Right cardiac atrium (tissue), 5 donors: ENCODE measurements at places on chromosomes 13 and 19.

GRCh38 chr19:55654868-55655647 is at the start of gene U2AF2:
Gene U2AF2, plus strand, starts transcription at chr19:55655035. Its CDS starts 70 bp downstream, at chr19:55655105.
- DNase-seq = peak; percentile 99

GRCh38 chr19:3459089-3459881 is 21.0 kb downstream of the SMIM24 start:
- DNase-seq = peak; percentile 95

- no peak for DNase-seq
Measured at GRCh38 chr13:86838411-86839120, 832.6 kb upstream of the SLITRK5 start.

GRCh38 chr13:27619728-27620376 is 477 bp downstream of the LNX2 start:
- peak; percentile 33 for DNase-seq

DNA sequence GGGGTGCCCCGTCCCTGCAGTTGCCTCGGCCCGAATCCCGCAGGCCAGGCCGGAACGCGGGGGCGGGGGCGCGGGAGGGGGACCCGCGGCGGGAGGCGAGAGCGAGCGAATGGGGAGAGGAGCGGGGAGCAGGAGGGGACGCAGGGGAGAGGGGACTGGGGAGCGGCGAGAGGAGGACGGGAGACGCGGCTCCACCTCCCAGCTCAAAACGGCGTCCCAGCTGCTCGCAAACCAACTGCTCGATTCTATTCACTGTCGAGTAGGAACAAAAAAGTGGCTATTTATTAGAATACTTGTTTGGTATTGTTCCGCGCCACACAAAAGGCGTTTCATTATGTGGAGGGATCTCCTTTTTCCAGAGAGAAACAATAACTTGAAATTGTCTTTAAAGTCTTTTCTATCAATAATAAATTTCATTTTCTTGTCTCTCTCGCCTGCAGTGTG is 10.6 kb upstream of the SOX1 start:
- no peak for DNase-seq

- DNase-seq = no peak
Measured at GRCh38 chr13:57932061-57932460, 300.5 kb downstream of the PCDH17 start.
